Renal pelvis (tissue), 12 donors: ENCODE measurements at places on chromosomes 3 and 15. TPM values are rescaled to one million over a fixed set of nuclear protein-coding genes. Genes with fewer than 3 reads are reported as not detected.
A peak's percentile ranks its signal among the peaks of the same experiment; 100 is the strongest.

DNA sequence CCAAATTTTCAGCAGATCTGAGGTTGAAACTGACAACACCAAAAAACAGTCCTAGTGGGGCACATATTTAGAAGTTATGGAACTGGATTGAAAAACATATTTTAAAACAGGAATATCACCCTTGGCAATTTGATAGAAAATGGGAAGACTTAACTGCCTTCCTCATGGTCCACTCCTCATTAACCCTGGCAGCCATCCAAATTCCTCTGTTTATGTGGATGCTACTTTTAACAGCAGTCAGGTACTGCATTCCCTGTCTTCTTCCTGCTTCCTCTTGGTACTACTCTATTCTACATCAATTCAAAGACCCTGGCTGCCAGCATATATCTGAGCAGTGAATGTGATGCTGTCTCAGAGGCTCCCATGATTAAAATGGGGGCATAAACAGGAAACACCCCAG lies 54.3 kb downstream of the PDE8A start:
- no peak for DNase-seq

- DNase-seq, result no peak
Measured at GRCh38 chr15:59571606-59572005, 40.0 kb upstream of the GCNT3 start.

GRCh38 chr15:22795206-22796063 lies 9.0 kb downstream of the NIPA1 start:
- DNase-seq, result no peak

- DNase-seq, result no peak
Measured at GRCh38 chr15:47513471-47513870, 203.8 kb upstream of the SEMA6D start.

GRCh38 chr3:52248816-52249547 lies 3.4 kb downstream of the PPM1M start:
- DNase-seq, result no peak

DNA sequence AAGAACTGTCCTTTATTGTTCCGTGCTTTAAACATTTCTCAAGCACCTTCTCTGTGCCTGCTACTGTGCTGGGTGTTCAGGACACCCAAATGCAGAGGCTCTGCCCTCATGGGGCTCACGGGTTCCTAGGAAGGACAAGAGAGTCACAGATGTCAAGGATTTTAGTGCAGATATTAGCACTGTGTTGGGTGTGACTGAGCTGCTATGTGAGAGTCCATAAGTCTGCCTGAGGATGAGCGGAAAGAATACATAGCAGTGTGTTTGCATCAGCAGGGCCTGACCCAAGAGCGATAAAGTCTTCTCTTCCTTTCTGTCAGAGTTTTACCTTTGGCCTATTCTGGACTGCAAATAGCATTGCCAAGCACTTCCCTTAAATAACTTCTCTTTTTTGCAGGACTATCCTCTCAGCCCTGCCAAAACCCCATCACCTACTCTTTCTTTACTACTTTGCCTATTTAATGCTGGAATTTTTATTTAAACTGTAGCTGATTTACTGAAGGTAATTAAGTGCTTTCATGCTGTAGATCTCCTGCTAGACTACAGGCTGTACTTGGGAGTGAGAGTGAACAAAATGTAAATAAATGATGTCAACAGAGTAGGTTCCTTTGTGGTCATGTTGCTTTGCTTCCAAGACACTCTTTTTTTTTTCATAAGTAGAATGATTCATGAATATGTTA lies 459.4 kb upstream of the TPRG1 start:
- peak; percentile 28 for DNase-seq

DNA sequence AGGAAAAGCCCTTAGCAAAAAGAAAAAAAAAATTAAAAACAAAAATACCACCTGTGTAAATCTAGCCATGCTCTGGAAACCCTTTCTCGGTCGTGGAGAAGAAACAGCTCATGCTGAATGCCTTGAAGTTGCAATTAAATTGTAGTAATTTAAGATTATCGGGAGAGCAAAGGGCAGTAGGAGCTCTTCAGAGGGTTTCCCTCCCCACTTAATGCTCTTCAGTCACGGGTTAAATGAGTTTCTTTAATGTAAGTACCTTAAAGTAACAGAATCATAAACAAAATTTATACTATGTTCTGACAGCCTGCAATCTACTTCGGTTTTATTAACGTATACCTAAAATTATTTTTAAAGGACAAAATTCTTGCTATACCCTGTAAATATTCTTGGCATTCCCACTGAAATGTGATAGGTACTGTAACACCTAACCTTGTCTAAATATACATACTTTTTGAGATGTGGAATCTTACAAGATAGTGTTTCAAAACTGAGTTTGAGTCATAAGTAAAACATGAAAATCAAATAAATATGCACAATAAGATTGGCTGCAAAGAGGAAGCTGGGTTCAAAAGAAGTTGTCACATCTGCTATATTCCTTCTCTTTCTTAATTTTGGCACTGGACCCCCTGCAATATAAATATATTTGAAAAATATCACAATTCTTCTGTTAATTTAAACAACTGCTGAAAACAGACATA lies 5.3 kb downstream of the FOXP1 start:
- DNase-seq, result no peak

DNA sequence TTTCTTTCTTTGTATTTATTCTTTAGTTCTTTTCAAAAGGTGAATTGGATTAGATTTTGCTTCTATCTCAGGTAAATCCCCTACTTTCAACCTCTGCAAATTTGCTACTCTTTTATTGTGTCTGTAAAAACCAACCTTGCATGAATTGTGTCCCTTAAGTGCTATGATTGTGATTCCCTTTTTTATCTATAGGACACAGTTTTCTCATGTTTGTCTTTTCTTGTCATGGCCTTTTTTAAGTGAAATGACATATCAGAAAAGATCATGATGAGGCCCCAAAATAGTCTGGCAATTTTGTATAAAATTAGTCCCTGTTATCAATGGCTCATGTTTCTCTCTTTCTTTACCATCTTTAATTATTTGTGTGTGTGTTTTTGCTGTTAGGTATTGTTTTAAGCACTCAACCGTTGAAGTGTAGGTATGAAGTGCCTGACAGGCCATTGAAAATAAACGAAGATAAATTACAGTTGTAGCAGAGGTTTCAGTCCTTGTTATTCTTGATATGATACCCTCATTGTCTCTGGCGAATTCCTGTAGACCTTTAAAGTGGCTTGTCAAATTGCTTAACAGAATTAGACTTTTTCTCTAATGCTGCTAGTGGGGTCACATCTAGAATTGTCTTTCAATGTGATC lies 184.3 kb downstream of the UBE2E2 start:
- peak; percentile 20 for DNase-seq

- DNase-seq, result no peak
Measured at GRCh38 chr3:8891303-8891702, 72.0 kb downstream of the RAD18 start.

DNA sequence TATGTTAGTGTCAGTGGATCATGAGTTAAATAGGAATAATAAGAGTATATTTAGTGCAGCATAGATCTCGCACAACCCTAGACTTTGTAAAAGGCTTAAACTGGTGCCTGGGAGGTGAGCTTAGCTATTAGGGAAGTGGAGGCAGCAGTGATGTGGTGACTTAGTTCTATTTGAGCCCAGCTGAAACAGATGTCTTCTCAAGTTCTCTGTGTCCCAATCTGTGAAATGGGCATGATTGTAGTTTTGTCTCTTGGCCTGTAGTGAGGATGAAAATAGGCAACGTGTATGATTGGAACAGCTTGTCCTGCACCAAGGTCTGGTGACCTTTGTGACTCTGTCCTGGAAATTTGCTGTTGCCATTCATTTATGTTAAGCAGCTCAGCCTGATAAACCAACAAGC lies 34.7 kb downstream of the EBLN2 start:
- no peak for DNase-seq

GRCh38 chr3:39808467-39809180 lies 785 bp upstream of the MYRIP start:
- peak; percentile 64 for DNase-seq

- DNase-seq, result no peak
Measured at GRCh38 chr15:42253300-42253699, 19.7 kb upstream of the GANC start.

DNA sequence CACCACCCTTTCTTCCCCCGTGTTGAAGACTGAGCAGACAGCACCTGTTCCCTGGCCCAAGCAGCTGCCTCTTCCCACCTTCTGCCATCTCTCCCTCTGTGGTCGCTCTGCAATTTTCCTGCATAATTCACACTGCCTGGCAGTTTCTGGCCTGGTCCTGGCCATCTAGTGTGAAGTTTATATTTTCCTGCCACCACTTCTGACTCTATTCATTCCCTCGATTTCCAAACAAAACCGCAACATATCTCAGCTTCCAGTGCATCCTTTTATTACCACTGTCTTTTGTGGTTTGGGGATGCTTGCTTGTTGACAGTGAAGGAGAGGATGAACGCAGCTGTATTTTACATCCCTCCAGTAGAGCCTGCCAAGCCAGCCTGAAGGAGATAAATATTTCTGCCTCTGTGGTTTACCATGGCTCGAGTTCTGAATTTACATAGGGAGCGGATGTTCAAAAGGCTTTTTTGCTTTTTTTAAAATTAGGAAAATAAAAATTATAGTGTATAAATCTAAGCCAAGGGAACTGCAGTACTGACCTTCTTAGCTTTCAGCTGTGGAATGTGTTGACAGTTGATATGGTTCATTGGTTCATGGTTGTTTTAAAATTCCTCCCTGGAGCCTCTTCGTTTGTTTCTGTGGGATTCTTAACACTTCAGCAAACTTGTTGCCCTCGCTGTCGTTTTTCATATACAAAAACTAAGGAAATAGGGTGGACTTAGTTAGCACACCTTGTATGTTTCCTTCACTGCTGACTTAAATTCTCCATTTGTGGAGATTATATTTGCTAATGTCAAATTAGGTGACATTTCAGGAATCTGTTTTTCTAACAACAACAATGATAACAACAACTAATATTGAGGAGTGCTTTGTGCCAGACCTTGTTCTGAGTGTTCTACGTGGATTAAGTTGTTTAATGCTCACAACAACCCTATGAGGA lies 250.5 kb downstream of the ADAMTSL3 start:
- peak; percentile 67 for DNase-seq

DNA sequence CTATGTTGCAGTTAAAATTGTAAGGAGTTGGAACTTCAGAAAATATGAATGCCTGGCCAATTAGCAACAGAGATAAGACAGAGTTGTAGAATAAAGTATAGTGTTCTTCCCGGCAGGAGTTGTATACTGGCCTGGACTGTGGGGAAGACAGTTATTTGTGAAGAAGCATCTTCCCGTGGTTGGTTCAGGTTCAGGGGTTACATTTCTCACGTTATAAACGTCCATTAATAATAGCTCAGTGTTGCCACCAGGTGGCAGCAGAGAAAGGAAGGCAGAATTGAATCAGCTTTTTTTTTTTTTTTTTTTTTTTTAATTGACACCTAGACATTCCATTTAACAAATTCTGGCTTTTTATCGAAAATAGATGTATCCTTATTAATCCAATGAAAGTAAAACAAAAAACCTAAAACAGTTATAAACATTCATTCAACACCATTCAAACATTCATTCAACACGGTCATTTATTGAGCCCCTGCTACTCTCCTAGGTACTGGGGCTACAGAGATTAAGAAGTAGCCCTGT lies 66.4 kb upstream of the NR2E3 start:
- peak; percentile 53 for DNase-seq

DNA sequence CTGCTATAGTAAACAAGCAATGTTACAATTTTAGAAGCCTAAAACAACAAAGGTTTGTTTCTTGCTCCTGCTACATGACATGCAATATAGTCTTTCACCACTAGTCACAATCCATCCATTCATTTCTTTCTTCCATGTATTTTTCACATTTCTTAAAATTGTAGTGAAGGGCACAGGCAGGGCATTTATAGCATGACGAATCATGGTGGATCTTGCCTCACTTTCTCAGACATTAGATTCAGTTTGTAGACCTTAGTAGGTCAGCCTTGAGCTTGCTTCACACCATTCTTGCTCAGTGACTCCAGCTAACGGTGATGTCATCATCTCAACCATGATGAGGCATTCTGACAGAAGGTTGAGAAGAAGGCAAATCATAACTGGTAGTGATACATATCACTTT lies 546.8 kb downstream of the TBL1XR1 start:
- no peak for DNase-seq

DNA sequence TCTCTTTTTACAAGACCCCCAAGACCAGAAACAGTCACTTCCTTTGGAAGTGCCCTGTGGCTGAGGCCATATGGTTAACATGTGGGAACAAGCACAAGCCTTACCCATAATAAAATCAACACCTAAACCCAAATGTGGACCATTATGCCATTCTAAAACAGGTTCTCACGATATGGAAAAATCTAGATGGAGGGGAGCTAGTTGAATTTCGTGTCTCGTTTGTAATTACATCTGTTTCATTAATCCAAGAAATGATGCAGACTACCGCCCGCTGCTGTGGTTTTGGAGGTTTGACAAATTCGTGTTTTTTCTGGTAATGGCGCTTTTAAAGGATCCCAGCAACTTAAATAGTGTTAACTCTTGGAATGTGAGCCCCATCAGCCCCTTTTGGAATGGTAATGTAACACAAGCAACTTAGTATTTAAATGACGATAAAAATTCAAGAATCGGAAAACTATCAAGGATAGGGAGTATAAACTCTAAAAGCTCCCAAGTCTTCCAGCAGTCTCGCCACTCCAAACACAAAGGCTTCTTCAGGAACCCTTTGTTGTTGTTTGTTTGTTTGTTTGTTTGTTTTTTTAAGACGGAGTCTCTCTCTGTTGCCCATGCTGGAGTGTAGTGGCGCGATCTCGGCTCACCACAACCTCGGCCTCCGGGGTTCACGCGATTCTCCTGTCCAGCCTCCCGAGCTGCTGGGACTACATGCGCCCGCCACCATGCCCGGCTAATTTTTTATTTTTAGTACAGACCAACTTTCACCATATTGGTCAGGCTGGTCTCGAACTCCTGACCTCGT lies 1.1 kb downstream of the CNBP start:
- peak; percentile 12 for DNase-seq

- no peak for DNase-seq
Measured at GRCh38 chr3:49620728-49621127, 53.4 kb upstream of the APEH start.

DNA sequence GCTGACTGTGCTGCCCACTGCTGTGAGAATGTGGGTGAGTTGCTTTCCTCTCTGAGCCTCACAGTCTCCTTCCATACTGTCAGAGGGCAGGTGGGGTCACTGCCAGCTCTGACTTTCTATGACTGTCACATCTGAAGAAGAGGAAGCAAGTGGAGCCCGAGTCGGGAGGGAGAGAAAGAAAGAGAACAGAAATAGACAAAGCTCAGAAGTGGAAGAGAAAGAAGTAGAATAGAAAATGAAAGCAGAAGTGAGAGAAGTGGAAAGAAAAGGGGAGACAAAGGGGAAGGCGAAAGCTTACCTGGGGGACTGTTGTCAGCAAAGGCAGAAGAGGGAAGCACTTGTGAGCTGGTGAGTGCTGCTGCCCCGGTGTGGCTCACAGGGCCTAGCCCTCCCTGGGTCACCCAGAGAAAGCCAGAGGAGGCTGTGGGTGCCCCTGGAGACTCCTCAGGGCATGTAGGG lies 57.9 kb downstream of the EPHB1 start:
- DNase-seq, result no peak

Gene SLC24A1
- 28.3 TPM for polyA plus RNA-seq

Gene ITIH3
- 5.7 TPM for polyA plus RNA-seq

Gene SCAANT1
- polyA plus RNA-seq, result 2.3 TPM

Gene ADAMTS9
- 143 TPM for polyA plus RNA-seq

Gene CPNE9
- 0.27 TPM for polyA plus RNA-seq

Gene CHRNA3
- 1.3 TPM for polyA plus RNA-seq

Gene MST1R
- polyA plus RNA-seq, result 1.7 TPM

Gene FGD5
- polyA plus RNA-seq, result 23.9 TPM

Gene IGSF11
- polyA plus RNA-seq, result 5.9 TPM
